ENCODE measurements at places on chromosomes 16 and 17.

DNA sequence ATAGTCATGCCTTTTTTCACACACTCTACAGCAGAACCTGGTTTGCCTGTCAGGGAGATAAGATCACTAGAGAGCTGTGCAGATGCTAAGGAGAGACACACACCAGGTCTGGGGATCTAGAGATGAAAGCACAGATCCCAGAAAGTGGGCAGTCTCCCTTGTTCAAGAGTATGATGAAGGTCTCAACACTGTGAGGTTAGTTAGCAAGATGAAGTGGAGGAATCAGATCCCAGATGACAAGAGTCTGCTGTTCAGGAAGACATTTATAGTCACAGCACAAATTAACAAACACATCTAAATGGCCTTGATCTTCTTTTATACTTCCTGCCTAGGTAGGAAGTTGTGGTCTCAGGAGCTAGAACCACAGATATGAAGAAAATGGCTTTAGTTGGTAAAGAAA, 23.4 kb upstream of the SKAP1 start:
- no peak for DNase-seq

- DNase-seq: no peak
Measured at GRCh38 chr17:33438139-33438538, 145.0 kb upstream of the ASIC2 start.

- no peak for DNase-seq
Measured at GRCh38 chr17:68908045-68908444, 47.1 kb downstream of the ABCA8 start.

- DNase-seq: no peak
Measured at GRCh38 chr17:82188001-82188961, 24.4 kb downstream of the CCDC57 start.

DNA sequence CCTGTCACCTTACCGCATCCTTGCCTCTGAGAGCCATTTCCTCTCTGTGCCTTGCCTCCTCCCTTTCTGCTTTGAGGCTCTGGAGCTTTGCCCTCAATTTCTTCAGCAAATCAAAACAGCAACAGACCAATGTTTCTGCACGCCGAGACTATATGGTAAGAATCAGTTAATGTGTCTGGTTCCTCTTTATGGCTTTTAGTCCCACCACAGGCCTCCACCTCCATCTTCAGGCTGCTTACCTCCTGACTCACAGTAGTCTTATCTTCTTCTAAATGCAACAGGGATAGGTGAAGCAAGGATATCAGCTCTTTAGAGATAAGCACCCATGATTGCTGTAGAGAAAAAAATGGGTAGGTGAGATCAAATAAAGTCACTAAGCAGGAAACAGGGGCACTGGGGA, 9.2 kb upstream of the ALDOC start:
- DNase-seq: no peak

- peak; percentile 29 for DNase-seq
Measured at GRCh38 chr17:43945074-43945829, 3.0 kb upstream of the PPY start.

DNA sequence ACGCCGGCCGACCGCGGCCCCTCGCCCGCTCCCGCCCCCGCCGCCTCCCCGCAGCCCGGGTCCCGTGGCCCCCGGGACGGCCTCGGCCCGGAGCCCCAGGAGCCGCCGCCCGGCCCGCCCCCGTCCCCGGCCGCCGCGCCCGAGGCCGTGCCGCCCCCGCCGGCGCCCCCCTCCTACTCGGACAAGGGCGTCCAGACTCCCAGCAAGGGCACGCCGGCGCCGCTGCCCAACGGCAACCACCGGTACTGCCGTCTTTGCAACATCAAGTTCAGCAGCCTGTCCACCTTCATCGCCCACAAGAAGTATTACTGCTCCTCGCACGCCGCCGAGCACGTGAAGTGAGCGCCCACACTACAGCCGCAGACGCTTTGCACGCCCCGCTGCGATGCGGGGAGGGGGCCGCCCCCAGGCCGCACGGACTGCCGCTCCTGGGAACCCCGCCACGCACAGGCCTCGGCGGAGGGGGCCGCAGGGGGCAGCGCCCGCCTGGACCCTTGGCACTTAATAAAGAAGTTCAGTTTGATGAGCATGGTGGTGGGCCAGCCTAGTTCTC, 35.5 kb upstream of the ZC3H18 start:
- no peak for DNase-seq

Measured in AG09319 (cell line).